ENCODE measurements at places on chromosomes 11 and 22. TPM values are rescaled to one million over a fixed set of nuclear protein-coding genes. Genes with fewer than 3 reads are reported as not detected.

DNA sequence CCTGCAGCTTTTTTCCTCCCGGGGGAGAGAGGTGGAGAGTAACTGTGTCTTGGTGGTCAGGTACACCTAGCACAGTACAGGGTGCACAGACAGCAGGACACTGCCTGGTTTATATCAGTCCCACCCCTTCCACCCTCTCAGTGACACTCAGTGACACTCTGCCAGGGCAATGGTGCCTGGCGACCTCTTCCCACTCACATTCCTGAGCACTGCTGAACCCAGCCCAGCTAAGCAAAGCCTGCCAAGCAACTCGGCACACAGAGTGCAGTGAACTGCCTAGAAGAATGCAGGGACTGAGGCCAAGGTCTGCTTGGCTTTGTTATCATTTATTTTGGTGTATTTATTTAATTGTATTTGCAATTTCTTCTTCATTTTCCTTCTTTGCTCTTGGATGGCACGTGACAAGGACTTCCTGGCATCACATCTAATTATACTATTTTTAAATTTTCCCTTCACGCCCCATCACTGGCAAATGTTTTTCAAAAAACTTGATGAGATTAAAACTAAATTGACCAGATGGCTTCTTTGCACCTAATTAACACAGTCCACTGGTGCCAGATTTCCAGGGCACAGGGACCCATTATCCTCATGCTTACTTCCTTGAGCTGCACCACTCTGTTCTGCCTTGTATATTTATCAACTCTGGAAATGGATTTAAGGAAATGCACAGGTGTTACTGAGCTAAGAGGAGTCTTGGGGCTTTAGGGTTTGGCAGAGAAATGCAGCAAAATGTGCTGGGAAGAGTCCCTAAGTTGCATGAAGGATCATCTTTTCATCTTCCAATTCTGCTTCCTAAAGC is 205.6 kb downstream of the ADAMTS15 start:
- peak; percentile 86 for DNase-seq

DNA sequence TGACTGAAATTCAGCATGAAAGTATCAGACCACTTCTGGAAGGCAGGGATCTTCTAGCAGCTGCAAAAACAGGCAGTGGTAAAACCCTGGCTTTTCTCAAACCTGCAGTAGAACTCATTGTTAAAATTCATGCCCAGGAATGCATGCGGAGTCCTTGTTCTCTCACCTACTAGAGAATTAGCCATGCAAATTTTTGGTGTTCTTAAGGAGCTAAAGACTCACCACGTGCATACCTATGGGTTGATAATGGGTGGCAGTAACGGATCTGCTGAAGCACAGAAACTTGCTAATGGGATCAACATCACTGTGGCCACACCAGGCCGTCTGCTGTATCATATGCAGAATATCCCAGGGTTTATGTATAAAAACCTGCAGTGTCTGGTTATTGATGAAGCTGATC is 19.1 kb downstream of the ZBTB44 start:
- no peak for DNase-seq

GRCh38 chr11:73217131-73217809 is 811 bp upstream of the P2RY2 start:
- peak; percentile 62 for DNase-seq

- peak; percentile 98 for DNase-seq
These were observed 10.2 kb downstream of the SMTN start for GRCh38 chr22:31091106-31091975.

DNA sequence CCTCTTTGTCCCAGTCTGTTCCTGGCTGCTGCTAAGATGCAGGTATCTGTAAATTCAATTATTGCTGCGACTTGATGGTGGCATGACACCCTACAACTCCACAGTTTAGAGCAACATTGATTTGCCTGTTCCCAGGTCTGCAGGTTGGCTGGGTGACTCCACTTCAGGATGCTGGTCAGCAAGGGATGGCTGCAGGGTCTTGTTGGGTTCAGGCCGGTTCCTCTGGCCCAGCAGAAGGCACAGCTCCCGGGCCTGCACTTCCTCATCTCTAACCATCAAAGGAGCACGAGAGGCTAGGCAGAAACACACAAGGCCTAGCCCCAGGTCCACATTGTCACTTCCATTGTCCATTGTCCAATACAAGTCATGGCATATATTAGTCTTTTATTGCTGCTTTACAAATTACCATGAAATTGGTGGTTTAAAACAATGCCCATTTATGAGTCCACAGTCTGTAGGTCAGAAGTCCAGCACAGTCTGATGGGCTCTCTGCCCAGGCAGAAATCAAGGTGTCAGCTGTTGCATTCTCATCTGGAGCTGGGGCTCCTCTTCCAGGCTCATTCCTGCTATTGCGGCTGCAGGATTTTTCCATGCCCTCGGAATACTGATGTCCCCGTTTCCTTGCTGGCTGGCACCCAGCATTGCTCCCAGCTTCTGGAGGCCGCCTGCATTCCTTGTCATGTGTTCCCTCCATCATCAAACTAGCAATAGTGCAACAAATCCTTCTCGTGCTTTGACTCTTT is 96.6 kb upstream of the LMO1 start:
- peak; percentile 20 for DNase-seq

DNA sequence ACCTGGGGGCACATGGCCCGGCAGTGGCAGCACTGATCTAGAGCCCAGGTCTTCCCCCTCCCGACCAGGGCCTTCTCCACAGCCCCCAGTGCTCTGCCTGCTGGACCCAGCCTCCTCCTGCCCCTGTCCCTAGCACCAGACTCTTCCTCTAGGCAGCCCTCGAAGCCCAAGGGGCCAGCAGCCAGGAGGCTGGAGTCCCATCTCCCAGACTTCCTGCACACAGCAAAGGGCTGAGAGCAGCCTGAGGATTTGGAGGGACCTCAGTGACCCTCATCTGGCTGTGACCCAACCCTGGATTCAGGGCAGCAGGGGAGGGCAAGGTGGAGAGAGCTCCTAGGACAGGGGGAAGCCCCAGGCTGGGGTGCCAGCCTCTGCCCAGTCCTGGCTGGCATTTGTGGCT is 3.0 kb downstream of the RHOD start:
- DNase-seq, result no peak

GRCh38 chr11:121671283-121672168 is 218.8 kb upstream of the SORL1-AS1 start:
- no peak for DNase-seq

DNA sequence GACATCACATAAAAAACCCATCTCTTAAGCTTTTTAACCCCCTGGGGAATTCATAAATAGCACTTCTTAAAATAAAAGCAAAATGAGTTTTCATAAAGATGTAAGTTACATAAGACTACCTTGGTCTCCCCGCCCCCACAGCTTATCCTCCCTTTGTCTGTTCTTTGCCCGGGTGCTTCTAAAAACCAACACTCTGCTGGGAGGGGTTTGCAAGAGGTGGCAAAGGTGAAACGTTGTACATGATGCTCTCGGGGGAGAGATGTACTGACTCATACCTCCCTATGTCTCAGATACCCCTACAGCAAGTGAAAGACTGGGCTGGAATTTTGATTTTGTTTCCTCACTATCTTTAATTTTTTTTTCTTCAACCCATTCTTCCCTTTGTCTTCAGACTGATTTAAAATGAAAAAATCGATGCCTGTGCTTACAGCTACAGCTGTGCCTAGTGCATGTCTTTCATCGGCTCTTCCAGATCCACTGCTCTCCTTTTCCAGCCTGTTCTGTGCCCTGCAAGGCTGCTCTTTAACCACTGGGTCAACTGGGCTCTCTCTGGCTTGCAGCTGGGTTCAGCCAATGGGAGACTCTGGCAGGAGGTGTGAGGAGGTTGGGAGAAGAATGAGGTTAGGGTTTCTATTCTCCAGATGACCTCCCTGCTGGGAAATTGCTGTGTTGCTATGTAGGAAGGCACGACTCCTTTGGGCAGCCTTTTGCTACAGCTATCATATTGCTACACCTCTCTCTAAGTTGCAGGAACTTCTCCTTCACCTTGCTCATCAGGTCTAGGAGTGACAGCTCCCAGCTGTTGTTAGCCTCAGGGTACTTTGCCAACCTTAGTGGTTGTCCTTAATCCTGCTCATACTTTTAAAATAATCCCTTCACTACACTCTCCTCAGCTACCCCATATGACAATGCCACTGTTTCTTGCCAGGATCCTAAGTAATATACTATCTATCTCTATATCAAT is 266.5 kb downstream of the TENM4 start:
- no peak for DNase-seq

DNA sequence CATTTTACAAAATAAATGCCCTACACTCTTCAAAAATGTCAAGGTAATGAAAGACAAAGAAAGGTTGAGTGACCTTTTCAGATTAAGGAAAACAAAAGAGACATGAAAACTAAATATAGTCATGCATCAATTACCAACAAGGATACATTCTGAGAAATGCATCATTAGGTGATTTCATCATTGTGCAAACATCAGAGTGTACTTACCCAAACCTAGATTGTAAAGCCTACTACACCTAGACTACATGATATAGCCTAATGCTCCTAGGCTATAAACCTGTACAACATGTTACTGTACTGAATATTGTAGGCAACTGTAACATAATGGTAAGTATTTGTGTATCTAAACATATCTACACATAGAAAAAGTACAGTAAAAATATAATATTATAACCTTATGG is 26.7 kb downstream of the INTS4 start:
- DNase-seq, result no peak

- DNase-seq, result no peak
These were observed 23.9 kb upstream of the CCDC179 start for GRCh38 chr11:22884217-22884616.

Gene EFCAB6
- 3.3 TPM for total RNA-seq

Gene ETS1
- 23.3 TPM for total RNA-seq

Data from sigmoid colon (tissue), 7 donors.